Daoy (cell line): ENCODE measurements at places on chromosomes 1 and 21. TPM values are rescaled to one million over a fixed set of nuclear protein-coding genes. Genes with fewer than 3 reads are reported as not detected.

Gene OPRD1
- 0.21 and 0.34 TPM in 2 replicates for total RNA-seq

- no peak for DNase-seq
These were observed 197.1 kb downstream of the TOMM20 start for GRCh38 chr1:234931404-234931973.

Gene FHAD1
- 1.0 and 4.8 TPM in 2 replicates for total RNA-seq

Gene S100A14
- total RNA-seq, result not detected in 2 replicates

GRCh38 chr1:5856246-5856815 is 135.9 kb downstream of the NPHP4 start:
- DNase-seq, result peak; percentile 35

- peak; percentile 80 for DNase-seq
These were observed 1.6 kb downstream of the KCNE1 start for GRCh38 chr21:34510148-34511142.

Gene KCNK2
- total RNA-seq, result 0.80 and 1.3 TPM in 2 replicates

DNA sequence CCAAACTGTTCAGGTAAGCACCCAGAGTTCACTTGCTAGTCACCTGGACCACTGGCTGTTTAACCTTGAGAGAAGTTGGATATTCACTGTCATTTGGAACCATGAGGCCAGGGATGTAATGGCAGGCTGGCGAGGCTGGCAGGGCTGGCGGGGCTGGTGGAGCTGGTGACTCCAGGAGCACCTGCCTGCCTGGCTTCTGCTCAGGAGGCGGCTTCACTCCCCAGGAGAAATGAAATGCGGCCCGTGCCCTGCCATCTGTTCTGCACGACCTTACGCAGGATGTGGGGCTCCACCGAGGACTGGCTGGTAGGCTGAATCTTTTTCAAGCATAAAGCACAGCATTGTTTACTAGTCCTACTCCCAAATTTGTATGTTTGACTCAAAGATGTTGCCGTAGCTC is 22.7 kb upstream of the MX1 start:
- no peak for DNase-seq

DNA sequence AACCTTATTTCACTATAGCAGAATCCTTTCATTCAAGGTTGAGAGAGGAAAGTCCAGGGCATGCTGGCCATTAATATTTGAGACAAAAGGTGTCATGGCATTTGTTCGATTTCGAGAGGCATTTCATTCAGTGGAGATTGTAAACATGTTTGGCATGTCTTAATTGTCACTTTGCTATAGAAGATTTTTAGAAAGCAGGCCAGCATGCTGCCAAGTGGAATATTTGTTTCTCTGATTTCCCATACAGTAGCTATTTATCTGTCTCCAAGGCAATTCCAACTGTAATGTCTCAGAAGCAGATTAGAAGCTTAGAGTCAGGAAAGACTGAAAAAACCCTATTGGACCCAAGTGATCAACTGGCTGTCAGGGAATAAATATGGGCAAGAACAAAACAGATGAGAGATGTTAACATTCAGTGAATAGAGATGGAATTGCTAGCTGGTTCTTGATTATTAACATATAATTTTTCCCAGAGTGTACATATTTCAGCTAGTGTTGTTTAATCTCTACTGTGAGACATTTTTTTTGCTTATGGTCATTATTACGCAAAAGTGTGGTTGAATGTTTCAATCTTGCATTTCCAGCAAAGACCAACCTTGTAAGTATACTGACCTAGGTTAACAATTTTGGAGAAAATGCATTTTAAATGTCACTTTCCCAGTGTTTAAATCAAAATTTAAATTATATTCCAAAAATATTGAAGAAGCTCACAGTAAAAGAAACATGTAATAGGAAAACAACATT is 174.6 kb downstream of the KCNK2 start:
- no peak for DNase-seq

Gene DMAP1
- 10.6 and 27.3 TPM in 2 replicates for total RNA-seq

Gene TAS1R1
- not detected in 2 replicates for total RNA-seq

Gene MTARC1
- total RNA-seq, result 1.5 and 3.9 TPM in 2 replicates

DNA sequence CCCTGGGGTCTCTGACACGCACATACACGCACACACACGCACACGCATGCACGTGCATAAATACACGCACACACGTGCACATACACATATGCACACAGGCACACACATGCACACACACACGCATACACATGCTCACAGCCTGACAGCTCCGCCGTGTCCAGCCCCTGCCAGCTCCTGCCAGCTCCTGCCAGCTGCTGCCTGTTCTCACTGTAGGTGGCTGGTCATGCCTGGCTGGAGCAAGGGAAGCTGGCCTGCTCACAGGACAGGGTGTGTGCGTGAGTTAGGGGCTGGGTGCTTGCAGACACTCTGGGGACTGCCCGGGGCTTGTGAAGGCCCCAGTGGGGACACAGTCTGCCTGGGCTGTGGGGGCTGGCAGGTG is 4.9 kb downstream of the PLCH2 start:
- DNase-seq, result no peak

Gene SLAMF9
- total RNA-seq, result 0.77 TPM in 1 of 2 replicates, not detected in the other

Gene RHCE
- 0.23 and 0.65 TPM in 2 replicates for total RNA-seq

DNA sequence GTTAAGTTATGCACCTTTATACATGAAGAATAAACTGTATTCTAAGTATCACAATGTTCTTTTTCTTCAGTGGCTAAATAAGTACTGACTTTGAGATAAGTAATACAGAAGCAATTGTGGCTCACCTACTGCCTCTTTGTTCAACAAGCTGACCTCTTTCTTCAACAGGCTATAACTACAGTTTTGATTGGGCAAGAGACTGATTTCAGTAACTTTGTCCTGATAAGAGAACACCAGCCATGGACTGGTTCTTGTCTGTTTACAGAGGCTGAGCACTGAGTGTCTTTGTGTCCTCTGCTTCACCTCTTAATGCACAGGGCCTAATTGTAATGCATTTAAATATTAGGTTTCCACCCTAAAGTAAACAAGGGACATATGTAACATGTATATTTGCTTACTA is 34.6 kb upstream of the PDE4B start:
- no peak for DNase-seq

DNA sequence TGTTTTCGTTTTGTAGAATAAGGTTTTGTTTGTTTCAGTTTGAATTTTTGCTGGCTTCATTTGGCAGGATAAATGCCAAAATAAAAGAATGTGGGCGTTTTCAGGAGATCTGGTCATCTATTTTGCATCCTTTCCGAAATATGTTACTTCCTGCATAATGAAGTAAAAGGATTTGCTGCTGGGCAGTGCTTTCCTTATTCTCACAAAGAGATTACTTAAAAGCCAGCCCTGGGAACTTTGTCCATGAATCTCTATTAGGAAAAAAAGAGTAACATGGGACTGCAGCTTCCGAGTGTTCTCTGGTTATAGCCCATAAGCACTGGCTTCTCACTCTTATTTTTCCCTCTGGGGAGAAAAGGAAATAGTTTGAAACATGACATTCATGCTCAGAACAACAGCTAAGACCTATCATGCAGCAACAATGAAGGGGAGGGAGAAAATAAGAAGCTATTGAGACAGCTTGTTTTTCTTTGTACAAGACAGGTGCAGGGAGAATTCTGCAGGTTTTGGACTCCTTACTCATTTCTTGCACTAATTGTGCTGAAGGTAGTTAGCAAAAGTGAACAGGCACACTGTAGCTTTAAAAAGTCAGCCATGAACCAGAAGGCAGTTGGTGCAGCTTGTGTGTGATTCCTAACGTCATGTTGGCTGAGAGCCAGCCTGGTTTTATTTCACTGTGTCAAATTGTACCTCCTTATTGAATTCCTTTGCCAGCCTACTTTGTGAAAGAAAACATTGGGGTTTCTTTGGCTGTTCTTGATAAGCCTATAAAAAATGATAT is at the start of gene SAMD13:
Gene SAMD13, plus strand, starts transcription at position 705 of the 781 bp plus-strand sequence. CDS start 1,527 bp downstream, outside the sequence.
- peak; percentile 86 for DNase-seq

DNA sequence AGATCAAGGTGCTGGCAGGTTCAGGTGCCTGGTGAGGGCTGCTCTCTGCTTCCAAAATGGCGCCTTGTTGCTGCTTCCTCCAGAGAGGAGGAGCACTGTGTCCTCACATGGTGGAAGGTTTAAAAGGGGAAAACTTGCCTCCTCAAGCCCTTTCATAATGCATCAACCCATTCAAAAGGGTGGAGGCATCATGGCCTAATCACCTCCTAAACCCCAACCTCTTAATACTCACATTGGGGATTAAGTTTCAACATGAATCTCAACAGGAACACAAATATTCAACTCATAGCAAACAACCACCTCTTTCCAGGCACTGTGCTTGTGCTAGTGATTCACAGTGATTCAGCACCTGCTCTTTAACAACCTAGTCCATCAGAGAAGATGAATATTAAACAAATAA is 4.2 kb downstream of the S100A12 start:
- no peak for DNase-seq

Gene SPATA17
- total RNA-seq, result 1.0 and 1.7 TPM in 2 replicates

DNA sequence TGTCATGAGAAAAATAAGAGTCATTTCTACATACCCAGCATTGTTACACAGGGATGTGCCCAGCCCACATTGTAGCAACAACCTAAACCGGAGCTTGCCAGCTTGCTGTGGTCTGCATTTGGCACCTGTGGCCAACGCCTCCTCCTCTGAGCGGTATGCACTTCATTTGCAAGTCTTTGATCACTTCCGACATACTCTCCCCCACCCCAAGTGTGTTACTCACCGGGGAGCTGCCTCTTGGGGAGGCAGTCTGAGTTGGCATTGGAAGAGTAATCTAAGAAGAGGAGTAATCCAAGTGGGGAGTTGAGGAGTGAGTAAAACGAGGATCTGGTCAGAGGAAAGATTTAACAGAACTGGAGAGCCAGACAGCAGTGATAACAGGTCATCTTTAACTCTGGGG is 3.8 kb downstream of the BCL9 start:
- peak; percentile 93 for DNase-seq

- no peak for DNase-seq
These were observed 11.5 kb upstream of the LYST start for GRCh38 chr1:235878082-235878811.

DNA sequence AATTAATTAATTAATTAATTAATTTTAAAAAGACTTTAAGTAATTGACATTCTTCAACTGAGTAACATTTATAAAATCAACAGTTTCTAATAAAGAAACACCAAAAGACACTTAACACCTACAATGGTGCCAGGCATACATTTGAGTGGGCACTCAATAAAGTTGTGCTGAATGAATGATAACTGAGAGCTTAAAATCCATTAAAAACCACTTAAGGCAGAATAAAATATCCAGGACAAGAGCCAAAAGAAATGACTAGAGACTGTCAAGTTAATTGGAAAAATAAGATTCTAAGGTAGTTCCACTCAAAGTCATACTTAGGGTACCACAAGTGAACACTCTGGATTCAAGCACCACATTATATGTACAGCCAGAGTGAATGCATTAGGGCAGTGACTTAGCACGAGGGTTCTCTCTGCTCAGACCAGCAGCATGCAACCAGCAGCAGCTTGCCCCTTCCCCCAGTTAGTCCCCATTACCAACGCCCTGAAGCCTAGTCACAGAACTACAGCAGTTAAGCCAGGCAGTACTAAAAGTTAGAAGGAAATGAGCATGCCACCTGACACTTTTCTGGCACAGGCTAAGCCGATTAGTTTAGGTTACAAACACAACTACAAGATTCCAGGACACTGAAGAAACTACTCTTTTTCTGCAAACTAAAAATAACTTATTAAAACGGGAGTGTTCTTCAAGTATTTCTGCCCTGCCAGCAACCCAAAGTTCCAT is 46.5 kb downstream of the LUZP1 start:
- DNase-seq, result peak; percentile 67
